ENCODE measurements at places on chromosomes 6 and 20.

- no peak for DNase-seq
These were observed 54.1 kb downstream of the CTCFL start for GRCh38 chr20:57470666-57471495.

DNA sequence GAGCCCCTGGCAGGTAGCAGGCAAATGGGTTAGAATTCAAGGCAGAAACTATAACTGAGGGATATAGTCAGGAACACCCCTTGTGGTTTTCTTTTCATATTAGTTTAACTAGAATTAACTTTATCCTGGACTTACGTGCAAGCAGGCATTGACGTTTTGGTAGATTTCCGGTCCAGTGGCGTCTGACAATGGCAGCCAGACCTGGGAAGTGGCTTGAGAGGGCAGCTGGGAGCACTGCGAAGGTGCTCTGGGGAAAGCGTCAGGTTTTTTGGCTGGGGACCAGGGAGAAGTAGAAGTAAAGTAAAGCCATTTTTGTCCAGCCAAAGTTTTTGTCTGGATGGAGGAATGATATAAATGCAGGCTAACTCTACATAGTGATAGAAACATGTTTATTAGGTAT, 8.4 kb upstream of the ACSS1 start:
- no peak for DNase-seq

DNA sequence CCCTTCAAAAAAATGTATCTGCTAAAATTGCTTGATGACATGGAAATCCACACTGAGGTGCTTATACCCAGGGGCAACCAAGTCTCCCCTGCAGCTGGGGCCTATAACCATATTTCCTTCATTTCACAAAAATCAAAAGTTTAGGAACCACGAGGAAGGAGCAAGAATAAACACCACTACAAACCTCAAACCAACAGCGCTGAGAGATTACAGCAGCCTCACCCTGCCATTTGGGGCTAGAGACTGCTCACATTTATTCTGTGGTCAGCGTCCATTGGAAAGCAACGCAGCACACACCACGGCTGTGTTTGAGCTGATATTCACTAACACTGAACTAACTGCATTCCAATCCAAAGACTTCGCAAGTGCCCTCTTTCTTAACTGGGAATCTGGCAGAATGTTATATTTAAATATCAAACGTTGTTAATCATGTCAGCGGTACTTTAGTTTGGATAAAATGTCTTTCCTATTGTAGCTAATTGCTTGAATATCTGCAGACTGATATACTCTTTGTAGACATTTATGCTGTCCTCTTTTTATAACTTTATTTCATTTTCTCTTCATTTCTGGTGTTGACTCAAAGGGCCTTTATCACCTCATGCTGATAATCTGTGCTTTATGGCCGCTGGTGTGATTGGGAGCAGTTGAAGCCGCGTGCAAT, 94.6 kb downstream of the FOXA2 start:
- no peak for DNase-seq

- no peak for DNase-seq
These were observed 25.6 kb upstream of the ARMH2 start for GRCh38 chr6:24824142-24824938.

DNA sequence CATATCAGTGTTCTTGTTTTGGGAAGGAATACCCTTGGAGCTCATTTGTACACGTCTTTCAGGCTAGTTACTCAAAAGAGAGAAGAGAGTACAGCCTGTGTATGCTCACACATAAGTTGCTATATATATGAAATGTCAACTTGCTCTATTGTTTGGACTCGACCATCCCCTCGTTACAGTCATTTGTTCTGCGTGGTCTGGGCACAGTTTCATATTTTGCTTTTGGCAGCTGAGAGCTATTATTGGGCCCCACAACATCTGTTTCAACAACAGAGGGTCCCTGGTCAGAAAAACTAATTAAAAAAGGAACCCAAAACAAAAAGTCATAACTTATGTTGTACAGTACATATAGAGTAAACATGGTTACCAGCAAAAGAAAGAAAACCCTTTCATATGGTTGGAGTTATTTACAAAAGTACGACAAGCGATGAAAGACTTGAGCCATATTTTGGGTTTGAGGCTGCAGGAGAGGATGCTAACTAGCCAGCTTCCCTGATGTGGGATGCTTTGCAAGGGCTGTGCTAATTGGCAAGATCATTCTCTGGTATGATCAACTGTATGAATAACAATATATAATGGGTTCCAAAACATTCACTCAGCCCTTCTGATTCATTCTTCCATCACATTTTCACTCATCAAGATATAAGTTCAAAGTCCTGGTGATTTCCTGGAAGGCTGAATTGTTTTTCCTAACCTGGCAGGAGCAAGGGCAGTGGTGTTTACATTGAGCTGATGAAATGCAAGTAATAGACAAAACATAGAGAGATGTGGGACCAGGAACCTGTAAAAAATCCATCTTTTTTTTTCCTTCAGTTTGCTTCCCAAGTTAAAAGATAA, 137.9 kb downstream of the RPS12 start:
- DNase-seq, result no peak

All from stimulated activated CD8-positive, alpha-beta memory T cell treated with anti-CD3 and anti-CD28 coated beads, Interleukin-4, amount 100 ng/mL, for 1 hour (primary cell).